ENCODE measurements at places on chromosomes 3 and 15. TPM values are rescaled to one million over a fixed set of nuclear protein-coding genes. Genes with fewer than 3 reads are reported as not detected.

GRCh38 chr3:168266335-168266734 is 170.6 kb upstream of the GOLIM4 start:
- DNase-seq = no peak

DNA sequence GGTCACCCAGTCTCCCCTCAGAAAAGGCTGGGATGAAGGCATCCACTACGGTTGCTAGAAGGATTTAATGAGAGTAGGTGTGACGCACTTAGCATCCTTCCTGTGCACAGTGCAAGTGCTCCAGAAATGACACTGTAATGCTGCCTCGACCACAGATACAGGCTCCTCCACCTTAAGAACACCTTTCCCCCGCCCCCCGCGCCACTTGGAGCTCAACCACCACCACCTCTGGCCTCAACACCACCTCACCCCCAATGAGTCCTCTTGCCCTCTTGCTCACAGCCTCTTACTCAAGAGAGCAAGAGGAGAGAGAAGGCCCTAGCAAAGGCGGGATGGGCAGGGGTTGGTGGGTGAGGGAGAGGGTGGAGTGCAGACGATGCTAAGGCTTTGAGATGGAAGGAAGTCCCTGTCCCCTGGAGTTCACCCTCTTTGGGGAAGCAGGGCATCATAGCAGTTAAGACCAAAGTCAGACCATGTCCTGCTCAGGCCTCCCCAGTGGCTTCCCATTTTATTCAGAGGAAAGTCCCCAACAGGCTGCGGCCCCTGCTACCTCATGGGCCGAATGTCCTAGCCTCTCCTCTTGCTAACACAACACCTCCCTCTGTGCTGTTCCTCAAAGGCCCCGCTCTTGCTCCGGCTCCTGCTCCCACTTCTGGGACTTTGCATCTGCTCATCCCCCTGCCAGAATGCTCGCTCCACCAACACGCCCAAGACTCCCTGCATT is 8.3 kb downstream of the STARD5 start:
- no peak for DNase-seq

GRCh38 chr3:78260388-78260787 is 1220.5 kb downstream of the ROBO2 start:
- no peak for DNase-seq

GRCh38 chr3:135800071-135800549 is 165.4 kb upstream of the PPP2R3A start:
- DNase-seq = no peak

The MKRN2OS gene
- 3.8 TPM for total RNA-seq

GRCh38 chr3:141444586-141445285 is 42.1 kb upstream of the RASA2 start:
- DNase-seq = no peak

- DNase-seq = no peak
Measured at GRCh38 chr15:49848282-49848724, 227.5 kb downstream of the DTWD1 start.

GRCh38 chr15:25089577-25089976 is 134.8 kb downstream of the SNRPN start:
- no peak for DNase-seq

The NR2F2 gene
- 12.3 TPM for total RNA-seq

DNA sequence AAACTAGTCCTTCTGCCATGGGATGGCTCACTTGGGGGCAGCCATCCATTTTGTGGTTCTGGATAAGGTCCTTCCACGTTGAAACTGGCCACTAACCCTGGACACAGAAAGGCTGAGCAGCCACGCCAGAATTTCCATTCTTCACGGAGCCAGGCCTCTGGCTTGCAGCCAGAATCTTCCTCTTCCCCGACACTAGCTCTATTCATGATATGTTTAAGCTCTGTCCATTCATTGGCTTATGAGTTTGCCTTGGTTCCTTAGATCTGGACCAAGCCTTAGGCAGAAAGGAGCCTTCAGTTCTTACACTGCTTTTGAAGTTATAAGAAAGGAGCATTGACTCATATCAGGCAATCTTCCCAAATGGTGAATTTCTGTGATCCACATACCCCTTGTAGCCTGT is 288.4 kb upstream of the GOLGA6L4 start:
- DNase-seq = no peak

DNA sequence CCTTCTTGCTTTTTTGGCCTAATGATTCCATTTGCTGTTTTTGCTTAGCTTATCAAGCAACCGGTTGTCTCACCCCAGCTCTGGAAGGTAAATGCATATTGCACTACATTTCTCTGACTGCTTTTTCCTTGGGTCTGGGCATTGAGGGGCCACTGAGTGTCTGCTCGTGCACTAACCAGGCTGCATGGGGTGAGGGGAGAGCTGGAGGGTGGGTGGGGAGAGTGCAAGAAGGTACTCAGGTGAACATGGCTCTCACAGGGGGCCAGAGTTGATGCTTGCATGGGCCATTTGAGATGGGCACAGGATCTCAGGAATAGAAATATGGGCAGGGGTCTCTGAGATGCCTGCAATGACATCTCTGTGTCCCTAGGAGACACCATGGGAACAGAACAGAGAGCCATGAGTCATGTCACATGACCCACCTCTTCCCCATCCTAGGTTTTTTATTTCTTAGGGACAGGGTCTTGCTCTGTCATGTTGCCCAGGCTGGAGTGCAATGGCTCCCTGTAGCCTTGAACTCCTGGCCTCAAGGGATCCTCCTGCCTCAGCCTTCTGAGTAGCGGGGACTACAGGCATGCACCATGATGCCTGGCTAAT is 6.2 kb downstream of the ALPK3 start:
- no peak for DNase-seq

Data from pancreas (tissue), 10 donors.